ENCODE measurements at places on chromosomes 3 and 15.

DNA sequence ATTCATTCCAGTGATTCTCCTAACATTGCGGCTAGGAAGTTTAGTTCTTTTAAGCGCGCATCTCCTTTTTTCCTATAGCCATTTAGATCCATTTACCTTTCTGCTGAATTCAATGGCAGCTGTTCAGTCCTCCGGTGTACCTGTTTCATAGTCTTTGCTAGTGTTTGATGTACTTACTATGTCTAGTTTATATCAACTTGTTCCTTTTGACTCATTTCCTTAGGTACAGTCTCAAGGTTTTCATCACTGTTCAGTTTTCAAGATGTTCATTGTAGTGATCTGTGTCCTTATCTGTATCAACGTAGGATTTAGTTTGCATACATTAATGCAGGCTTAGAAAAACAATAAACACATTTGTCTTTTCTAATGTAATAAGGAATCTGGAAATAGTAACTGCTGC, 59.0 kb upstream of the MBNL1 start:
- no peak for DNase-seq

DNA sequence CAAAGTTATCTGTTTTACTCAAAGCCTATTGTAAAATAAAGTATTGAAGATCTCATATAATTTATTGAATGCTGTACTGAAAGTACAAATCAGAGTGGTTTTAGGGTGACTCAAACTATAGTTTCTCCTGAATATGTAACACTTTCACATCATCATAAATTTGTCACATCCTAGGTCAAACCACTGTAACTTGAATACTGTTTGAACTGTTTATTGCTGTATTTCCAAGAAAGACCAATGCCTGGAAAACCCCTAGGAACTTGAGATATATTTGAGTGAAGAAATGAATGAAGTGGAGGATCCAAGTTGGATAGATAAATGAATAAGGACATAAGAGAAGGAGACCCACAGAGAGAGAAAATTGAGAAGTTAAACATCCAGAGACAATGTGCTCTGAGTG, 348.2 kb downstream of the GRM7 start:
- DNase-seq: no peak

- peak; percentile 66 for DNase-seq
Measured at GRCh38 chr3:50568947-50569749, at the start of gene HEMK1. TSS of gene HEMK1 (plus strand) at chr3:50569522. CDS start at chr3:50571105, 1,583 bp downstream.

DNA sequence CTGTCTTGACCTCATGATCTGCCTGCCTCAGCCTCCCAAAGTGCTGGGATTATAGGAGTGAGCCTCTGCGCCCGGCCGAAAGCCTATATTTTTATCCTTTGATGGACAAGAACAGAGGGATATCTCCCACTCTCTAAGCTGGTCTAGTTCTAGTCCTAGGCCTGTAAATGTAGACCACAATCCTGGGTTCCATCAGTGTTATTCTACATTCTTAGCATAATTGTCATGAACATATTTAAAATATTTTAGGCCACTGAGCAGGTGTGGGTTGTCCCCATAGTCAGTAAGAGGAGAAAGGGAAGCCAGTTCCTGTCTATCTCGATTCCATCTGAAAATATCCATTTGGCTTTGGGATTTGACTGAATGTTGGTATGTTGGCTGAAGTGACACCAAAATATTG, 118.1 kb downstream of the EBLN2 start:
- no peak for DNase-seq

- no peak for DNase-seq
Measured at GRCh38 chr15:81939604-81940440, 106.0 kb downstream of the MEX3B start.

- no peak for DNase-seq
Measured at GRCh38 chr15:40873694-40874561, at the start of gene RHOV. TSS of gene RHOV (minus strand) at chr15:40874234. CDS start at chr15:40874139, 95 bp downstream.

DNA sequence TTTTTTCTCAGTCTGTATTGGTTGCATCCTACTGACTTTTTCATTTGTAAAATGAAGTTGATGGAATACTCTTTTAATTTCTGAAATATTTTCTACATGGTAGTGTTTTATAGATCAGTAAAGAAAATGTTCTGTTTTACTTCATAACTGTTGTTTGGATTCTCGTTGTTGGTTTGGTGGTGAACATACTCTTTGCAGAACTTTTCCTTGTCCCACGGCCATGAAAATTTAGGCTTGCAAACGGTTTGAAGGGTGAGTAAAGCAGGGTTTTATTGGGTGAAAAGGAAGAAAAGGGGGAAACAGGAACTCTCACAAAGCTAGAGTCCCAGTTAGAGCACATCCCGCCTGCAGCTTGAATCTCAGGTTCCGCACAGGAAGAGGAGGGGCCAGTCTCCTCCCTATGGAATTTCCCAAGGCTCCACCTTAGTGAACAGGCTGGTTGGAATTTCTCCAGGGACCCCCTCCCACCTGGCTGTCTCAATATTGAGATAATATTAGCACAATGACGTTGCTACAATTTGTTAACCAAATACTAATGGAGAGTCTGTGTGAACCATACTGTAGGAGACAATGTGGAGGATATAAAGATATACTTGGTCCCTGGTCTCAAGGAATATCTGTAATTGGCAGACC, 5.6 kb downstream of the PDCD6IP start:
- DNase-seq: no peak

DNA sequence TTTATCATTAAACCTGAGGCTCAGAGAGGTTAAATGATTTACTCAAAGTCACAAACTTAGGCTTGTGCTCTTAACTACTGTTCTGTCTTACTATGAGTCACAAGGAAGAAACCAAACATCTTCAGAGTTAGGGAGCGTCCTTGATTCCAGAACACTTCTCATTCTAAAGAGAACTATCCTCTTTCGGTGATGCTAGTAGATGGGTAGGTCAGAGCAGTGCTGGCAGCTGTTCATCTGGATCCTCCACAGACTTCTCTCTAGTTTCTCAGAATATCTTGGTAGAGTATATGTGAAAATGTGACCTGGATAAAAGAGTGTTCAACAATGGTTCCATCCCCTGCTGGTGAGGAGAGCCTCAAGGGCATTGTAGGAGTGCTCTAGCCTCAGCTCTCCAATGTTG, 3.3 kb downstream of the ARL6IP5 start:
- DNase-seq: no peak

- no peak for DNase-seq
Measured at GRCh38 chr3:78978037-78978436, 789.8 kb downstream of the ROBO1 start.

GRCh38 chr15:63476229-63476632, 28.2 kb upstream of the USP3 start:
- DNase-seq: no peak

All from cortex of kidney (tissue), 1 donor.